ENCODE measurements at places on chromosomes 5 and 9. TPM values are rescaled to one million over a fixed set of nuclear protein-coding genes. Genes with fewer than 3 reads are reported as not detected.

Gene ZBTB34
- polyA plus RNA-seq = 12.4 TPM

Gene IL3
- not detected for polyA plus RNA-seq

Gene TSSK1B
- polyA plus RNA-seq = not detected

Gene SEPTIN8
- 44.1 TPM for polyA plus RNA-seq

Gene MUSK
- 6.7 TPM for polyA plus RNA-seq

Gene PCDHB15
- polyA plus RNA-seq = 9.5 TPM

Gene DEPDC1B
- 5.1 TPM for polyA plus RNA-seq

Gene PHF24
- 0.35 TPM for polyA plus RNA-seq

Gene BRIX1
- not detected for polyA plus RNA-seq

Gene NOXA1
- polyA plus RNA-seq = 2.9 TPM

Gene SLC4A9
- polyA plus RNA-seq = 0.49 TPM

GRCh38 chr9:98961513-98962180, 17.9 kb downstream of the COL15A1 start:
- DNase-seq = no peak

DNA sequence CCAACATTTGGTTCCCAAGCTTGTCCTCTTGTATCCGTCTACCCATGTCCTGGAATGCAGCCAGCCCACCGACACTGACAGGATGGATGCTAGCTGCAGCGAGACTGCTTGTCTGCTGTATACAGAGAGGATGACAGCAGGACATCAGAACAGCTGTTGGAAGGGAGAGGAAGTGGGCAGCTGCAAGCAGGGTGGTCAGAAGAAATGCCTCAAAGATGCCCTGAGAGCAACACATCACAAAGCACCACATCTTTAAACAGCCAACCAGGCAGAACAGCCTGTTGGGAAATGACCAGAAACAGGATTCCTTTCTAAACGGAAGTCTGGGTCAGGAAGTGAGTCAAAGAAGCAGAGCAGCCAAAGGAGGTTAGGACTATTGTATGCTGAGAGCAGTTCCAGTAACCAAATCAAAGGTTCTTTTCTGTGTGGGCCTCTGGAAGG, 219.1 kb downstream of the NDUFS4 start:
- DNase-seq = no peak

DNA sequence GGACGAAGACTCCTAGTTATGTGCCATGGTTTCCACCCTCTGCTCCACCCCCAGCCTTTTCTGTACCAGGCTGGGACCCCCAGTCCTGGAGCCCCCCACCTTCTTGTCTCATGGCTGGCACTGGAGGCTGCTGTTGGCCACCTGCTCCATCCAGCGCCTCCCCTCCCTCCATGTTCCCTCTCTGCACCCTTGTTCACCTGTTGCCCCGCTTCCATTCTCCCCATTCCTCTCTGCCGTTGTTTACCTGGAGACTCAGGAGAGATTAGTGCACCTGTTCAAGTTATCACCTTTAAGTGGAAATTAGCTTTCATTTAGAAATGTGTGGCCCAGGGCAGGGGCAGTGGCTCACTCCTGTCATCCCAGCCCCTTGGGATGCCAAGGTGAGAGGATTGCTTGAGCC, 7.2 kb downstream of the NTMT1 start:
- DNase-seq = no peak

- no peak for DNase-seq
Measured at GRCh38 chr5:178496642-178497041, 93.6 kb downstream of the COL23A1 start.

GRCh38 chr9:86714999-86715398, 232.3 kb downstream of the GAS1 start:
- DNase-seq = peak; percentile 84

DNA sequence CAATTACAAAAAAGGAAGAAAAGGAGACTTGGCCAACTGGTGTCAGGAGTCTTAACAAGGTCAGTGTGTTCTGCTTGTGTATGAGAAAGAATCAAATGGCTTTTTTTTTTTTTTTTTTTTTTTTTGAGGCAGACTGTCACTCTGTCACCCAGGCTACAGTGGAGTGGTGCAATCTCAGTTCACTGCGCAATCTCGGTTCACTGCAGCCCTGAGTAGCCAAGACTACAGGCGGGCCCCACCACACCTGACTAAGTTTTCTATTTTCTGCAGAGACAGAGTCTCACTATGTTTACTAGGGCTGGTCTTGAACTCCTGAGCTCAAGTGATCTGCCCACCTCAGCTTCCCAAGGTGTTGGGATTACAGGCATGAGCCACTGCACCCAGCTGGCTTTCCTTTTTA, 3.1 kb upstream of the IL7R start:
- DNase-seq = no peak

DNA sequence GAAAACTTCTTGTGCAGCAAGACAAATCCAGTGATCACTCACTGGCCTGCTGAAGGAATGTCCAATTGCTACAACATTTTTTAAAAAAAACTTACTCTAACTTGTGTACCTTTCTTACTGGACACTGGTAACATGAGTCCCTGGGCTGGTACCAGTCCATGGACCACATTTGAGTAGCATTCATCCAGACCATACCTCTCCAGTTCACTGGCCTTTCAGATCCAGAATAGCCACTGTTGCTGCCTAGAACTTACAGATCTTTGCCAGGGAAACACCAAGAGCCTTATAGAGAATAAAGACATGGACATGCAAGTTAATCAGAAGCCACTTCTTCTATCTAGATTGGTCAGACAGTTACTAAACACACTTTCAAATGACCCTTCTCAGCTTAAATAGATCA, 185.3 kb downstream of the TLE4 start:
- no peak for DNase-seq

DNA sequence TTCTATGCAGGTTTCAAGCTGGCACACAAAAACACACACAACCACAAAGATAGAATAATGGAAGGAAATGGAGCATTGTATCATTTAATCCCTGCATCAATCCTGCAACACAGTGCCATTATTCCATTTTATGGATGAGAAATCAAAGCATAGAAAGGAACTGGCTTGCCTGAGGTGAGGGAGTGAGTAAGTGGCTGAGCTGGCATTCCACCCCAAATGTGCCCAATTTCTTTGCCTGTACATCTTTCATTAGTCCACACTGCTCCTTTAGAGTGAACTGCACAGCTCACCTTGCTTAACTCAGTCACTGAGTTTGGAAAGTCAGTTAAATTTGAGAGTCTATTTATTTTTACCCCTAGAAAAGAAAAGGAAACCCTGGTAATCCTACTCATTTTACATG, 28.9 kb downstream of the ZNF366 start:
- DNase-seq = no peak

DNA sequence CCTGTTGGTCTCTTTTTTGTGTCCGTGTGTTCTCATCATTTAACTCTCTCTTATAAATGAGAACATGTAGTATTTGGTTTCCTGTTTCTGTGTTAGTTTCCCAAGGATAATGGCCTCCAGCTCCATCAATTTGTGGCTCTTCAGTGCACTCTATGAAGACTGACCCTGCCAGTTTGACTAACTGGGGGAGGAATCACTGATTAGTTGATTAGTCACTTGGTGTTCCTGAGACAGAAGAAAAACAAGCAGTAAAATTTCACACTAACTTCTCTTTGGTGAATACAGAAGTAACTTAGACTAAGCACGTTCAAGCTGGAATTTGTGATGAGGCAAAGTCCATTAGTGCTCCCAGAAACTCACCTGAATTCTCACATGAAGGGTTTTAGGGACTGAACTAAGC, 495.8 kb upstream of the RORB start:
- no peak for DNase-seq

DNA sequence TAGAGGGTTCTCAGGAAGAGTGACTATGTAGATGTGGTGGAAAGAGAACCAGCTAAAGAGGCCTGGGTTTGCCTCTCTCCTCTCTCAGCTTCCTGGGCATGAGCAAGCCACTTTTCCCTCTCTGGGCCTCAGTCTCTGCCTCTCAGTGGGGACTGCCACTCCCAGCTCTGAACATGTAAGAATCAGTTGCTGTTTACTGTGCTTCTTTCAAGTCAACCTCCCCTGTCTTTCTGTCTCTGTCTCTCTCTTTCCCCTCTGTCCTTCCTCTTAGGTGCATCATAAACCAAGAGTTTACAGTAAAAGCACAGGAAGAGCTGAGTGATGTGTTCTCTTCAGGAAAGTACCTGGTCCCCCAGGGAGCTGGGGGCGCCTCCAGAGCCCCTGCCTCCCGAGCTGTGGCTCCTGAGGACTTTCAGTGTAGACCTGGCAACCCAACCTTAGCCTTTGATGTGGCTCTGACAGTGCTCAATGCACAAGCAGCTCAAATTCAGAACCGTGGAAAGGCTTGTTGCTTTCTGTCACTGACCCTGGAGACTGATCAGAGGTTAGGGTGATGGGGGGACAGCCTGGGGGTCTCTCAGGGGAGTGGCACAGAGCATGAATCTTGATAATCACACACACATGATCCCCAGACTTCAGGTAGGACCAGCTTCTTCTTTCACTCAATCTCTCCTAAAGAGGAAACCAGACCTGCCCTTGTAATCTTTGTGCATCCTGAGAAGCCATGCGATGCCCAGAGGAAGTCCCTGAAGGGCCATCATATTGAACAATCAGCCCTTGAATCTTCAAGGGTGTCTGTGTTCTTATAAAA, 59.4 kb upstream of the TNFSF8 start:
- DNase-seq = no peak

- DNase-seq = no peak
Measured at GRCh38 chr9:132885720-132886333, 7.1 kb downstream of the SPACA9 start.

DNA sequence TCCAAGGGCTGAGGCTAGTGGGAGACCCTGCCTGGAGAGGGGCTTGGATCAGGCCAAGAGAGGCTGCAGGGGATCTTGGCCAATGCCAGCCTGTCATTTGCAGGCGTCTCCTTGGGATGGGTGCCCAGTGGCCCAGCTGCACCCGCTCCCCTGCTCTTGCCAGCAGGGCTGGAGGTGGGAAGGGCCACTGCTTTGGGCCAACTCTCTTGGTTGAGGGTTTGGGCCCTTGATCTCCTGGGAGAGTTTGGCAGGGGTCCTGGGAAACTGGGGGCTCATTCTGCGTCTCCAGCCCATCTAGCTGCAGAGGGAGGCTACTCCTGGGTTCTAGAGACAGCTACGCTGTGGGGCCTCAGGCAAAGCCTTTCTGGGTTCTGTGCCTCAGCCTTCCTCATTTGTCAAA, 10.5 kb downstream of the PSD2 start:
- DNase-seq = no peak

DNA sequence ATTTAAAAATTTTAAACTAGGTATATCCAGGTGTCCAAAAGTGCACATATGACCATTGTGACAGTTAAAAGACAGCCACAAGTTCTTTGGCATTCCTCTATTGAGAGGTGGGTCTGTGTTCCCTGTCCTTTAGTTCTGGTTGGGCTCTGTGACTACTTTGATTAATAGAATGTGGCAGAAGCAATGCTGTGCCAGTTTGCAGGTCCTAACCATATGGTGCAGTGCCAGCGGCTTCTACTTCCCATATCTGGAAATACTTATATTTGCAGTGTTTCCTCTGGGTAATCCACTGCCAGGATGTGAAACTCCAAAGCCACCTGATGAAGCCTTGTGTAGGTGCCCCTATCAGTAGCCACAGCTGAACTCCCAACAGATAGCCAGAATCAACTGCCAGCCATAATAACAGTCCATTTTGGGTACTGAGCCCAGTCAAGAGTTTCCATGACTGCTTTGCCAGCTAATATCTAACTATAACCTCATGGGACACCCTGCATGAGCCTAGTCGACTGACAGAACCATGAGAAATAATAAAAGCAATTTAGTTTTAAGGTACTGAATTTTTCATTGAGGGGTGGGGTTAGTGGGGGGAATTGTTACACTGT, 361.0 kb upstream of the SEMA6A start:
- no peak for DNase-seq

GRCh38 chr9:684941-685340, 156.6 kb upstream of the DMRT1 start:
- no peak for DNase-seq

- DNase-seq = no peak
Measured at GRCh38 chr9:104869811-104870210, 58.1 kb downstream of the ABCA1 start.

DNA sequence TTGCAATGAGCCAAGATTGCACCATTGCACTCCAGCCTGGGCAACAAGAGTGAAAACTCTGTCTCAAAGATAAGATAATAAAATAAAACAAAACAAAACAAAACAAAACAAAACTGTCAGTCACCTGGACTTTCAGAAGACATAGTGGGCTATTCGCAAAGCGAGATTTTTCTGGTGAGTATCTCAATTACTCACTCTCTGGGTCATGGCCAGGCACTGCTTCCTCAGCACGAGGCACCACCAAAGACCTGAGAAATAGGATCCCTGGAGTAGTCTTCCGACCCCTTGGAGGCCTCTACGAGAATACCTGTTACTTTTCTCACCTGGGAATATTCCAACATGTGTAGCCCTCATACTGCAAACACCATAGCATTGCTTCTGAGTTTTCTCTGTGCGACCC, 201.7 kb upstream of the ZNF618 start:
- DNase-seq = no peak

- DNase-seq = no peak
Measured at GRCh38 chr9:136019681-136020060, 58.5 kb upstream of the UBAC1 start.

GRCh38 chr5:117665121-117665520, 1090.5 kb upstream of the SEMA6A start:
- no peak for DNase-seq

DNA sequence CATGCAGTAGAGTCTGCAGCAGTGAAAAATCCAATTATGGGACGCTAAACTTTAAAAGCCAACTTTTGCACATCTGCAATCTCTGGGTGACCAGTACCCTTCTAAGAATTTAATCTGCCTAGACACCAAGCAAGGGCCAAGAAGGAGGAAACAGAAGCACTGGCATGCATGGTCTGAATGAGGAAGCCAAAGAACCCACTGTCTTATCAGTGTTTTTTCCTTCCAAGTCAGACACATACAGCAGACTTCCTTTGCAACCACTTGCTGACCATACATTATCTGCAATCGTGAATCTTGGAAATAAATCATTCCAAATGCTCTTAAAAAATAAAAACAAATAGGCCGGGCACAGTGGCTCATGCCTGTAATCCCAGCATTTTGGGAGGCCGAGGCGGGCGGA, 65.9 kb downstream of the DEPDC1B start:
- no peak for DNase-seq

DNA sequence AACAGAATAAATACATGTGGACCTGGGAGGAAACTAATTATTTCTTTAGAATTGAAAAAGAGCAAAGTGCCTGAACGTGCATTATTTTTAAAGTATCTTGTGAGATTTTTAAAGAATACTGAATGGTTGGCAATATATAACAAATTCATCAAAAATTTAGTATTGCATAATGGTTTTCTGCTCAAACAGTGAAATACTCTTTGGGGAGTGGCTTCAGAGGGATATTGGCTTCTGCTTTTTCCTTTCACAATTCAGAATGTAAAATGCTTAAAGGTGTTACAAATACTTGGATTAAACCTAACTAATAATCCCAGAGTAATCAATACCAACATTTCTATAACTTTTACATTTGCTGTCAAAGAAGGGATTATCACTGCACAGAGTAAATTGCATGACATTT, 379.3 kb upstream of the CHD1 start:
- no peak for DNase-seq

GRCh38 chr5:77633207-77633675, 5.3 kb downstream of the OTP start:
- no peak for DNase-seq

GRCh38 chr5:108634010-108634616, 113.6 kb upstream of the FER start:
- peak; percentile 57 for DNase-seq

- DNase-seq = no peak
Measured at GRCh38 chr9:4921449-4921848, 63.6 kb upstream of the JAK2 start.

Measured in muscle of arm (tissue), 14 donors.